ENCODE measurements at places on chromosomes 4 and X.

GRCh38 chrX:148662014-148662413 is 161.6 kb downstream of the AFF2 start:
- no peak for DNase-seq

- DNase-seq = no peak
These were observed 314.6 kb upstream of the GATB start for GRCh38 chr4:152075253-152075928.

DNA sequence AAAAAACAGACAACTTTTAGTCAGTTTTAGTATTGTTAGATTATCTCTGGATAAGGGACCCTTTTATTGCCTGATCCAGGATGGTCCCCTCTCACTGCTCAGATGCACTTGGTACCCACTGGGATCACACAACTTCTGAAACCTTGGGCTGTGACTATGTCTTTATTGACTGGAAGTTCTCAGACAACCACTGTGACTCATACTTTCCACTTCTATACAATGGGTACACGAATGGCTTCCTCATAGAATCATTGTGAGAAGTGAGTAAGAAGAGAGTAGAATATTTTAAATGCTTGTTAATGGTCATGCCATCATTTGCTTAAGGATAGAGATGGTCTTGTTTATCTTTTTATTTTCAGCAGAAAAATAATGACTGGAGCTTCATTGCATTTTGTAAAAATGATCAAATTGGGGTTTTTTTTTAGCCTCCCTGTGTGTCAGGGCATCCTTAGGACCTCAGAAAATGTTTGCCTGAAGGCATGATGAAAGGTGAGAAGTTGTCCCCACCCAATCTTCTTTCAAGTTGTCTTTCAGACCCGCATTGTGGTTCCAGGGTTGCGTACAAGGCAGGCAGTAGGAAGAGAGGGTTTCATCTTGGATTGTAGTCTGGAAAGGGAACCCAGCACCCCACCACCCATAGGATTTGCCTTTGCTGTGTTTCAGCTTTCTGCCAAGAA is 115.1 kb downstream of the CPEB2 start:
- DNase-seq = peak; percentile 12

- DNase-seq = no peak
These were observed 347.4 kb downstream of the FAM47B start for GRCh38 chrX:35289952-35290351.

DNA sequence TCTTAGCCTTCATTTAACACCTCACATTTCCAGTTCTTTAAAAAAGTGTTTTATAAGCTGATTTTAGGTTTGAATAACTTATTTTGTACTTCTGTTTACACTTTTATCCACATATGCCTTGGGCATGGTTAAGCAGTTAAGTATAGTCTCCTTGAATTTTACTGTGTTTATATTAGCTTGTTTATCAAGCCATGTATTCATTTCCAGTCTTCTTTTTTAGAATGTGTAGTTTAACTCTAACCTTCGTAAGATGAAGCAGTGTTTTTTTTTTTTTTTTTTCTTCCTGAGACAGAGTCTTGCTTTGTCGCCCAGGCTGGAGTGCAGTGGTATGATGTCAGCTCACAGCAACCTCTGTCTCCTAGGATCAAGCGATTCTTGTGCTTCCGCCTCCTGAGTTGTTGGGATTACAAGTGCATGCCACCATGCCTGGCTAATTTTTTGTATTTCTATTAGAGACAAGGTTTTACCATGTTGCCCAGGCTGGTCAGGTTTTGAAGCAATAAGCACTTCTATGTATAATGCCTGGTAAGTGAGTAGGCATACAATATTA is 42.5 kb downstream of the BMP2K start:
- DNase-seq = no peak
